Activated CD4-positive, alpha-beta T cell treated with anti-CD3 and anti-CD28 coated beads, Interleukin-2, amount 50 U/mL, for 16 hours (primary cell): ENCODE measurements at places on chromosomes 4 and X.

DNA sequence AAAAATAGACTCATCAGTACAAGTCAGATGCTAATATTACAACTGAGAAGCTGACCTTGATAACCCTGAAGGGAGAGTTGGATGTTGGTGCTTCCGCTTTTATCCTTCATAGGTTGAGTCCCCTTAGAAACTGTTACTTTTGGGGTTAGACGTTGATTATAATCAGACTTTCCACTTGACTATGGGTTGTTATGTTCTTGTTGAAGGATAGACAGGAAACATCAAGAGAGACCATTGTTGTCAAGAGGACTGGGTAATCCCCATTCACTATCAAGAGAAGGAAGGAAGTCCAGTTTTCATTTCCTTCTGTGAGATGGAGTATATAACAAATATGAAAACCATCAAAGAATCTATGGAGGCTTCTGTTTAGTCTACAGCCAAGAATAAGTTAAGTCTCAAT is 229.9 kb upstream of the AFF2 start:
- DNase-seq: peak; percentile 16

DNA sequence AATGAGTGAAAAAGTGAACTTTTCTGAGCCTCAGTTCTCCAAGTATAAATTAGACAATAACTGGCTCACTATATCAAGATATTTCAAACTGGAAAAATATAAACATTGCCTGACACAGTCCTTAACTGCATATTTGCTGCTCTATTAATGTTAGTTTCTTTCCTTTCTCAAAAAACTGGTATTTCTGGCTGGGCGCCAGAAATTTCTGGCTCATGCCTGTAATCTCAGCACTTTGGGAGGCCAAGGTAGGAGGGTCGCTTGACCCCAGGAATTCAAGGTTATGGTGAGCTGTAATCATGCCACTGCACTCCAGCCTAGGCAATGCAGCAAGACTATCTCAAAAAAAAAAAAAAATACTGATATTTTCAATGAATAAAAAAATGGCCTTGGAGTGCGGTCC is 227.0 kb downstream of the MAGEB17 start:
- DNase-seq: no peak

- DNase-seq: no peak
These were observed 32.2 kb downstream of the TBC1D14 start for GRCh38 chr4:6941796-6942195.

- DNase-seq: no peak
These were observed 15.0 kb downstream of the FNIP2 start for GRCh38 chr4:158783785-158784184.

DNA sequence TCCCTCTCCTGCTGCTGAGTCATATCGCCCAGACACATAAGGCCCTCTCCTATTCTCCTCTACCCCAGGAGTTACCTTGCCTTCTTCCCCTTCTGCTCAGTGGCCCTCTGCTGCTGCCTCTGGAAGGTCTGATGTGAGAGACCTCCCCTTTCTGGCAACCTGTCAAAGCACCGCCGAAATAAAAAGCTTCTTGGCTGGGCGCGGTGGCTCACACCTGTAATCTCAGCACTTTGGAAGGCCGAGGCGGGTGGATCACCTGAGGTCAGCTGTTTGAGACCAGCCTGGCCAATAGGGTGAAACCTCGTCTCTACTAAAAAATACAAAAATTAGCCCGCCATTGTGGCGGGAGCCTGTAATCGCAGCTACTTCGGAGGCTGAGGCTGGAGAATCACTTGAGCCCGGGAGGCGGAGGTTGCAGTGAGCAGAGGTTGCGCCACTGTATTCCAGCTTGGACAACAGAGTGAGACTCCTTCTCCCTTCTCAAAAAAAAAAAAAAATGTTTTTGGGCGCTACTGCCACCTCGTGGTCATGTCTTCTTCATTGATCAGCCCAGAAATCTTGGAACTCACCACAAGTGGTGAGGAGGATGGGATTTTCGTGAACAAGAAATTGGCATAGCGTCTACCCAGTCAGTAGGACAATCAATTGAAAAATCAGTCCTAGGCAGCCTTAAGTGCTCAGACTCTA is 8.6 kb upstream of the ZXDA start:
- no peak for DNase-seq

- DNase-seq: no peak
These were observed 186.4 kb upstream of the PUDP start for GRCh38 chrX:7334253-7334935.

DNA sequence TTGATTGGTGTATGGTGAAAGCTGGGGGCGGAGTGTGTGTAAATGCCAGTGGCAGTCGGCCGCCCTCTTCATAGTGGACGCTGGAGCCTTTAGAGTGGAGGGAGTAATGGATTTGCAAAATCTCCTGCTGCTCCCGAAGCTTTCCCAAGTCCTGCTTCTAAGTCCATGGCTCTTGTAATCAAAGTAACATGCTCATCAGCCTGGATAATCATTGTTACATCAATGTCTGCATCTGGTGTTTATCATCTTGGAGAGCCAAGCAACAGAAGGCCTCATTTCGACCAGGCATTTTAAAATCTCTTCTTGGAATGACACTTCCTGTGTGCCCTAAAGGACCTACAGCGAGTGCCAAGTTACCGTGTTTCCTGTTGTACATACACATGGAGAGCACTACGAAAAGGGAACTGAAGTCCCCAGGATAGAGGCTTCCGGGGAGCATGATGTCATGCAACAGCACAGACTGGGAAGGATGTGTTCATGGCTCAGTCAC is 32.2 kb downstream of the UNC5C start:
- no peak for DNase-seq

DNA sequence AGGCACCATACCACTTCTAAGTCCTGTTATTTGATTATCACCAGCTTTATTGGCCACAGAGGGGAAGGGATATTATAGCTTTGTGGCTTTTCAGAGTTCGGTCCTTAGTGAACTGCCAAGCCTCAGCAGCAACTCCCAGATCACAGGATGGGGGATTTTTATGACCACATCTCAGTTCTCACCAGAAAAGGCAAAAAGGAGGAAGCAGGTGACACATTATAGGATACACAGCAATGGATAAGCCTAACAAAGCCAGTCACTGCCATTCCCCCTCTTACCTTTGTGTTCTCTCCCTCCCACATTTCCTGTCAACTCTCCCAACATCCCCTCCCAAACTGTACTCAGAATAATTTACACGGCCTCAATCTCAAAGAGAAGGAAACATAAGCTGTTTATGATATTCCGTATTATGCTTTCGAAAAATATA is 142.8 kb downstream of the MGST2 start:
- DNase-seq: no peak

GRCh38 chrX:87571964-87572363 is 54.4 kb downstream of the KLHL4 start:
- DNase-seq: no peak

DNA sequence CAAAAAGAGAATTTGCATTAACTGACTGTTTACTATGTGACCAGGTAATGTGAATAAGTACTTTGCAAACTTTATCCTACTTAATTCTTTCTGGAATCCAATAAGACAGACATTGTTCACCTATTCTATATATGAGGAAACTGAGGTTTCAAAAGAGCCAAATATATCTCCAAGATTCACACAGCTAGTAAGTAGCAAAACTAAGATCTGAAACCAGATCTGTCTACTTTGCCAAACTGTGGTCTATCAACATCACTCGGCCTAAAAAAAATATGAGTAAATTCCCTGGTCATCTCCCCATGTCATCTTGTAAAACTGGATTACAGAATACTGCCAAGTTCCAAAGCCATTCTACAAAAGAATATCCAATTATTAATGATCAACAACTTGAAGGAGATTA is 52.8 kb downstream of the ANAPC10 start:
- no peak for DNase-seq

DNA sequence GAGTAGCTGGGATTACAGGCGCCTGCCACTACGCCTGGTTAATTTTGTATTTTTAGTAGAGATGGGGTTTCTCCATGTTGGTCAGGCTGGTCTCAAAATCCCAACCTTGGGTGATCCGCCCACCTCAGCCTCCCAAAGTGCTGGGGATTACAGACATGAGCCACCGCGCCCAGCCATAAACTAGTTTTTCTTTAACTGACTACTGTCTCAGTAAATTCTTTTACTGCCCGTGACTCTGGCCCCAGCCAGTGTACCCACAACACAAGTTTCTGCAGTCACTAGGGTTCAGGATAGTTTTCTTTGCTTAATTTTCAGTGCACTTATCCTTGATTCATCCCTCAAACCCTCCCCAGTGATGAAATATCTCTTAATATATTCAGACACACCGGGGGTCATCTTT is 8.3 kb downstream of the SHROOM2 start:
- no peak for DNase-seq

DNA sequence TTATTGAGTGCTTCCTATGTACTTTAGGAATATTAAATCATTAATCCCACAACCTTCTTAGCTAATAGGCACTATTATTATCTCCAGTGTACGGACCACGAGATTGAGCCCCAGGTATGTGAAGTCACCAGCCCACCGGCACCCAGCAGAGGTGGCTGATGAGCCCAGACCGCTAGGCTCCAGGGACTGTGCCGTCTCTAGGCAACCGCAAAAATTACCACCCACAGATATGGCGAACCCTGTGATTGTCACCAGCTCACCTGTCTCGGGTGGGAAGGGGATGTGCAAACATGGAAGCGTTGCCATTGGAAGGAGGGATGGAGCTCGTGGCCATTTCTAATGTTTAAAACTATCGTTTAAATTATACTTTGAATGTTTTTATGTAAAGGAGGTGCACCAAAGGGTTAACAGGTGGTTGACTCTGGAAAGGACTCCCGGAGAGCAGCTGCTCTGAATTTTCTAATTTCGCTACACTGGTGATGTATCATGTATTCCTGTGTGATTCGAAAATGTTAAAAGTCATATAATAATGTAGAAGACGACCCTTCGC is 21.0 kb upstream of the JAKMIP1 start:
- DNase-seq: no peak

DNA sequence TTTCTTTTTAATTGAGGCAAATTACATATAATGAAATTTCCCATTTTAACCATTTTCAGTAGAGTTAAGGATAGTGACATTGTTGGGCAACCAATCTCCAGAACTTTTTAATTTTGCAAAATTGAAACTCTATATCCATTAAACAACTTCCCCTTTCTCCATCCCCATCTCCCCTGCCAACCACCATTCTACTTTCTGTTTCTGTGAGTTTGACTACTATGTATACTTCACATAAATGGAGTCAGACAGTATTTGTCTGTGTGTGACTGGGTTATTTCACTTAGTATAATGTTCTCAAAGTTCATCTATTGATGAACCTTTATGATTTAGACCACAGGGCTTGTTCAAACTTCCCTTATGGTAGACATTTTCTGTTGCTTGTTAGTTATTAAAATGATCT is 364.5 kb upstream of the MAD2L1 start:
- no peak for DNase-seq

DNA sequence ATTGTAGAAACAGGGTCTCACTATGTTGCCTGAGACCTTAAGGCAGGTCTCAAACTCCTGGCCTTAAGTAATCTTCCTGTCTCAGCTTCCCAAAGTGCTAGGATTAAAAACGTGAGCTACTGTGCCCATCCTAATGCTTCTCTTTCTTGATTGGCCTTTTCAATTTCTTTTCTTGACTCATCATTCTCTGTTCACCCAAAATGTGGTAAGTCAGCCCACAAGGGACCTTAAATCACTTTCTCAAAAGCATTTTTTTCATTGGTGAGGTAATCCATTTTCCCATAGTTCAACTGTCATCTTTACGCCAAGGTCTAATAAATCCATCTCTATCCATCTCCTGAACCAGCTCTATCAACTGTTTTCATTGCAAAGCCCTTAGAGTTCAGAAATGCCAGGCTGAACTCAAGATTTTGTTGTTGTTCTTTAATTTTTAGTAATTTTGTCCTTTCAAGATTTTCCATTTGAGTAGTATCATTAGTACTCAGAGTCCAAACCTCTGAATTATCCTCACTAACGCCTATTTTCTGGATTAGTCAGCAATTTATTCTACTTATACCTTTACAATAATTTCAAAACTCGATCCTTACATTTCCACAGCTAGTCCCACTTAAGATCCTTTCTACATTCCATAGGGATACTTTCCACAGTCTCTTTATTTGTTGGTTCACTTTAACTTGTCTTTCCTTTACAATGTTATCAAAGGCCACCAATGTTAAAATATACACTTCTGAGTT is 528.6 kb downstream of the IL15 start:
- peak; percentile 20 for DNase-seq

- no peak for DNase-seq
These were observed 3.8 kb downstream of the MTM1 start for GRCh38 chrX:150572206-150572605.

GRCh38 chr4:2080429-2081300 is 21.5 kb downstream of the NAT8L start:
- no peak for DNase-seq

GRCh38 chrX:66005830-66006449 is 33.9 kb downstream of the VSIG4 start:
- no peak for DNase-seq

DNA sequence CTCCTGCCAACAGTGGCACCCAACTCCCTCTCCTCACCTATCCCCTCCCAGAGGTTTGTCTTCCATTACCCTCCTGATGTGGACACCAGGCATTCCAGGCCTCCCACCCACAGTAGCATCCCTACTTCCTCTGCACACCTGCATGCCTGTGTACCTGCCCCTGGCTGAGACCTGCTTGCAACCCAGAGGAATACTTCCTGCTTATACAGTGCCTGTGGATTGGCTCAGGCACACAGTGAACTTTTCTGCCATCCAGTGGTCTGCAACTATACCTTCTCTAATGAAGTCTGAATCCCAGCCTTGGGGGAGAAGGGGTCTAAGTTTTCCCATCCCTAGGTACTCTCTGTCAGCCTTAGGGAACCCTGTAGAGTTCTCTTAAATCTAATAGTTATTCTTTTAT is 169.9 kb downstream of the IQCM start:
- no peak for DNase-seq

GRCh38 chr4:8904666-8905065 is 33.0 kb upstream of the HMX1 start:
- no peak for DNase-seq

GRCh38 chrX:19611636-19612376 is 96.5 kb upstream of the MAP3K15 start:
- no peak for DNase-seq

- DNase-seq: no peak
These were observed 602.4 kb upstream of the PRKX start for GRCh38 chrX:4315891-4316290.

GRCh38 chrX:19627533-19627932 is 112.2 kb upstream of the MAP3K15 start:
- DNase-seq: peak; percentile 51

DNA sequence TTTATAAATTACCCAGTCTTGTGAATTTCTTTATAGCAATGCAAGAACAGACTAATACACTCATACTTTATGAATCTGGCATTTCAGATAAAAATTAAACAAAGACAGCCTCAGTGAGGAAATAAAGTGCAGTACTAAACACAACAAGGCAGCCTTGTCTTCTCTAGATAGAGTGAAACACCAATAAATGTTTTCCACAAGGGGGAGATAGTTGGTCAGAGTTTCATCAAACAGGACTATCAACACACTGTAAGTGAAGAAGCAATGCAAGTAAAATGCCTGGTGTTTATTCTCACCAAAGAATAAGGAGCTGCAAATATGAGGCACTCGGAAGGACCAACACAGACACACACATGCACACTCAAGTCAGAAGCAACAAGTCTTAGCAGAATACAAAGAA is 62.8 kb downstream of the FAM9B start:
- DNase-seq: peak; percentile 47

GRCh38 chr4:113810906-113811305 is 49.4 kb upstream of the CAMK2D start:
- no peak for DNase-seq
